ENCODE measurements at places on chromosomes 7 and 10. TPM values are rescaled to one million over a fixed set of nuclear protein-coding genes. Genes with fewer than 3 reads are reported as not detected.

GRCh38 chr10:77029777-77030717 is 607.6 kb downstream of the KCNMA1 start:
- DNase-seq, result no peak

GRCh38 chr10:35822316-35822715 is 180.2 kb upstream of the FZD8 start:
- peak; percentile 28 for DNase-seq

DNA sequence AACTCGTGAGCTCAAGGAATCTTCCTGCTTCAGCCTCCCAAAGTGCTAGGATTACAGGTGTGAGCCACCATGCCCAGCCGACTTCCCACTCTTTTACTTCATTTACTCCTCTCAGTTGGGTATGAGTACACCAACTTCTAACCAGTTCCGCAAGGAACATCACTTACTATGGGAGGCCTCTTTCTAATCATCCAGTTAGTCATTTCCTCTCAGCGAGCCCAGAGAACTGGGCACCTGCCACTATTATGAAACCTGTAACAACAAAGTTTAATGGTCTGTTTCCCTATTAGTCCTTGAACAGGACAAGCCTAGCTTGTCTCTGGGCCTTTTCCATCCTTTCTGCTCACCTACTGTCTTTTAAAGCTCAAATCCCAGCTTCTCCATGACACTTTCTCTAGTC is 88.8 kb downstream of the DNMBP start:
- no peak for DNase-seq

The KNDC1 gene
- 3.1 TPM for total RNA-seq

DNA sequence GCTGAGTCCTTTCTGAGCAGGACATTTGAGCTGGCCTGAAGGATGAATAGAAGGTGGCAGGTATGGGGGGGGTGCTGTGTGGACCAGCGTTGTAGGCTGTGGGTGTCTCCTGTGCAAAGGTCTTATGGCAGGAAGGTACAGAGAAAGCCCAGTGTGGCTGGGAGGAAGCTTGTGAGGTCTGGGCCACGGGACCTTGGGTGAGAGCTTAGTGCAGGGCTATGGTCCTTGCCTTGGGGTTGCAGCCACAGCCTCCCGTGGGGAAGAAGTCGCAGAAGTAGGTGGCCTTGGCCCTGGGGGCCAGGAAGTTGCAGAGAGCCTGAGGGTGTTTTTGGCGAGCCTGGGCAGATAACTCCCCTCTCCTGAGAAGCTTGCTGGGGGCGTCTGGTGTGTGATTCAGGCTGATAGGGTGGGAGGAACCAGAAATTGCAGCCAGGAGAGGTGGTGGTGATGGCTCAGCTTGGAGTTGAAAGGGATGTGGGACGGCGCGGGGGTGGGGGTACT is 172.0 kb upstream of the TNRC18 start:
- no peak for DNase-seq
